CD4-positive, alpha-beta T cell treated with Interleukin-12 subunit alpha and Interleukin-12 subunit beta, for 1 hour (primary cell): ENCODE measurements at places on chromosomes 3 and 15.

GRCh38 chr3:109072194-109072593 lies 45.7 kb downstream of the MORC1 start:
- DNase-seq, result no peak

DNA sequence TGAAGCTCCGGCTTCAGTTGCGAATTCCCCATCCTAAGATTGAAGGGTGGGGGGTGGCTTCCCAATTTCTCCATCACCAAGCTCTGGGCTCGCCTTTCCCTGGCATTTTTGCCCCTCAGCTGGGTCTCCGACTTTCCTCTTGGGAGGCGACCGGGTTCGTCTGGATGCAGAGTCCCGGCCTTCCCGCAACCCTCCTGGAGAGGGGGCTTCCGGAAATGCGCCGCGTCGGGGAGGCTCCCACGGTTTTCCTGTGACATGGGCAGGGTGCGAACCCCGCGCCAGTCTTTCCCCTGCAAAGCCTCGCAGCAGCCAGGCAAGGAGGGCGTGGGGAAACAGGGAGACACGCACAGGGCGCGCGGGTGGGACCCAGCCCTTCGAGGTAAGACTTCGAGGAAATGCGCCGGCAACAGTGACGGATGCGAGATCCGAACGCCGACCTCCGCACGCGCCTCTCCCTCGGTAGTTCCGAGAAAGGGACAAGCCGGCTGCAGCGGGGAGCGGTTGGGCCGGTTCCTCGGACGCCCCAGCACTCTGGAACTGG lies 466 bp upstream of the HCN4 start:
- no peak for DNase-seq

GRCh38 chr3:14685179-14685578 lies 10.2 kb downstream of the C3orf20 start:
- no peak for DNase-seq

DNA sequence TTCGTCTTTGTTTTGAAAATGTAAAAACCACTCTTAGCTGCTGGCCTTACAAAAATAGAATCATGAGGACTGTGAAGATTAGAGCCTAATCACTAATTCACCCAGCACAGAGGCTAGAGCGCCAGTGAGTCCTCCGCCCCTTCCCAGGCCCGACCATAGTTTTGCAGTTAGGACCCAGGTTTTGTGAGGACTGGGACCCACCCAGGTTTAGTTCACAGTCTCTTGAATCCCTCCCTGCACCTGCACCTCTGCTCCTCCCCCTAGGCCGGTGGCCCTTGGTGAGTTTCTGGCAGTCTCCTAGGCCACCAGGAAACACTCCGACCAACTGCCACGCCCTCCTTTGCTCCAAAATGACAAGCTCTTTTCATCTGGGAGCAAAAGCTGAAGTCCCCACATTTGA lies 136.0 kb upstream of the CCDC54 start:
- DNase-seq, result peak; percentile 5

GRCh38 chr3:10395671-10396070 lies 74.8 kb upstream of the SEC13 start:
- DNase-seq, result peak; percentile 49

DNA sequence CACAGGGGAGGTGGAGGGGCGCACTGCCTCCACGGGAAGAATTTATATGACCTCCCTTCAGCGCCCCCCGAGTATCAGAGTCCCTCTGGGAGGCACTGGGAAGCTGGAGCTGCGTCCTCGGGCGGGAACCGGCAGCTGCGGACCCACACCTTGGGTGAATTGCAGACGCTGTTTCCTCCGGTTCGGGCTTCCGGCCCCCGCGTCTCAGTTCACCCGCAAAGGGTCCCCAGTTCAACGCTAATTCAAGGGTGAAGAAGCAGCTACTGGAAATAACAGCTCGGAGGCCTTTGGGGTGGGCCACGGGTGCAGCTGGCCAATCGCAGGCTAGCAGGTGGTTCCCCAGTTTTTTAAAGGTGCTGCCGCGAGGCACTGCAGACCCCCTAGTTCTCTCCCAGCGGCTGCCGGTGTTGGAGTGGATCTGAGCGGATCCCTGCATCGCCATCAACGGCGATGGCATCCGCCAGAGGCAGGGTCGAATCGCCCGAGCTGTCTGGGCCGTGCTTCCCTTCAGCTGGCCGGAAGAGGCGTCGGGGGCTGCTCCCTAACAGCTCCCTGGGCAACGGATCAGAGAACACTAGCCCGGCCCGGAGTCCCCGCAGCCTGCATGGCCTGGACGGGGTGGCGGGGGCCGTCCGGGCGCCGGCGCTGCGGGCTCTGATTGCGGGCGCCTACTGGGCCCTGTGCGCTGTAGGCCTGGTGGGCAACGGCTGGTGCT lies 19.4 kb upstream of the ADAMTS7 start:
- DNase-seq, result no peak

- DNase-seq, result no peak
These were observed 86.6 kb downstream of the EDEM1 start for GRCh38 chr3:5274091-5274490.

GRCh38 chr3:186583831-186584230 lies 13.3 kb downstream of the DNAJB11 start:
- no peak for DNase-seq

GRCh38 chr3:48596157-48596556 lies 1.0 kb upstream of the COL7A1 start:
- DNase-seq, result no peak

- no peak for DNase-seq
These were observed 55.6 kb upstream of the STXBP5L start for GRCh38 chr3:120852412-120852811.

DNA sequence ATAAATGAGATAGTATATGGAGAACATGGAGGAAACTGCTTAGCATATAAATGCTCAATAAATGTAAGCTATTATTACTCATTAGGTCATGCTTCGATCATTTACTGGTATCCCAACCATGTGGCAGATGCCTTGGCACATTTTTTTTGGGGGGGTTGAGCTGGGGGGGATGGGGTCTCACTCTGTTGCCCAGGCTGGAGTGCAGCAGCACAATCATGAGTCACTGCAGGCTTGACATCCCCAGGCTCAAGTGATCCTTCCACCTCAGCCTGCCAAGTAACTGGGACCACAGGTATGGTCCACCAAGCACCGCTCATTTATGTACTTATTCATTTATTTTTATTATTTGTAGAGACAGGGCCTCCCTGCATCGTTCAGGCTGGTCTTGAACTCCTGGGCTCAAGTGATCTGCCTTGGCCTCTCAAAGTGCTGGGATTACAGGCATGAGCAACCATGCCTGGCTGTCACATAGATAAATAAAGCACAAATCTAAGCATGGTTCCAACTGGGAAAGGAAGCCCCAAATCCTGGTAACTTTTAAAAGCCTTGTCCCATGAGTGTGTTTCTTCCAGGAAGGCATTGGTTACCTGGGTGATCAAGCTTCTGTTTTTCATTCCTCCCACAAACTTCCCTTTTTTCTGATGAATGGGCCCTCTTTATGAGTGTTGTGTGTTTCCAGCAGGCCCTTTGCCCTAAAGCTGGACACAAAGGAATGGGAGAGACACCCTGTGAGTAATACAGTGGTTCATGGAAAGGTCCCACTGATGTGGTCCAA lies 147.4 kb upstream of the UMPS start:
- no peak for DNase-seq

DNA sequence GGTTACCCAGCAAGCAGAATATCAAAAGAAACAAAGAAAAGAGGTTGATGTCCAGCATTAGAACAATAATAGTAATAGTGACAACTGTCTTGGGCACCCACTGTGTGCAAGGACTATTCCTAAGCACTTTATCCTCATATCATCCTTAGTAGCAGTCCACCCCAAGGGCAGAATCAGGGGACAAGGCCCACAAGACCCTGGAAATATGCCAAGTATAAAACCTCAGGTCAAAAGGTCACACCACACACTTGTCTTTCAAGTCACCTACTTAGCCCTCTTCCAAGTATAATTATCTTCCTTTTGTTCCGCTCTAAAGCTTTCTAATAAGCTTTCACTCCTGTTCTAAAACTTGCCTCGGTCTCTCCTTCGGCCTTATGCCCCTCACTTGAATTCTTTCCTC lies 124.0 kb upstream of the STT3B start:
- DNase-seq, result no peak

DNA sequence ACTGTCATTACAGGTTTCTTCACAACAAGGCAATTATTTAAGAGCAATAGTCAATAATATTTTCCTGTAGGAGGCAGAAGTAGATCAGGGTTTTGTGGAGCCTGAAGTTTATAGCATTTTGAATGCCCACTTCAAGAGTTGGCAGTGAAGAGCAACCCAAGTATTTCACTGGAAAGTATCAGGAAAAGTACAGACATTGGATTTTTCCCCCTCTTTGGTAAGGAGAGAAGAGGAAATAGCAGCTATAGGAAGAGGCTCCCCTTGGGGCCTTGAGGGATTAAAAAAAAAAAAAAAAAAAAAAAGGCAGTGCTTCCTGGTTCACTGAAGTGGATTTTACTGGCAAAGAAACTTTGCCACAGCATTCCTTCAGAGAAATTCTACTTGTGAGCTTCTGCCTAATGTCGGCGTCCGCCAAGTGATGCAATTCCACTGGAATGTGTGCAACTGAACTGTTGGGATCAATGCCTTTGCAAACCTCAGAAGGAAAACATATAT lies 5.7 kb upstream of the CNTN6 start:
- no peak for DNase-seq

GRCh38 chr15:57549935-57550334 lies 41.8 kb upstream of the MYZAP start:
- DNase-seq, result no peak

DNA sequence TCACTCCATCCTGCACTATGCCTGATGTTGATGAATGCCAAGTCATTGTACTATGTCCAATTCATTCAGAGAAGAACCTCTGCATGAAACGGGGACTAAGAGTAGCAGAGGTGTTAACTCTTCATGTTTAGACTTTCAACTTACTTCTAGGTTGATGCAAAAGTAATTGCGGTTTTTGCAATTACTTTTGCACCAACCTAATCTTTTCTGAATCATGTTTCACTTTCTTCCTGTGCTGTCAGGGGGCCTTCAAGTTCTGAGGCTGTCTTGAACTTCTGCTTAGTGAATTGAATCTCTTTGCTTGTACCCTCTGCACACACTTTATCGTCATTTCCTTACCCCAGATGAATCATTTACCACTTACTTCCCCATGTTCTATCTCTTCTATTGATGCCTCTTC lies 636.2 kb downstream of the NAALADL2 start:
- no peak for DNase-seq

- no peak for DNase-seq
These were observed 31.3 kb downstream of the TFRC start for GRCh38 chr3:196050597-196050996.

DNA sequence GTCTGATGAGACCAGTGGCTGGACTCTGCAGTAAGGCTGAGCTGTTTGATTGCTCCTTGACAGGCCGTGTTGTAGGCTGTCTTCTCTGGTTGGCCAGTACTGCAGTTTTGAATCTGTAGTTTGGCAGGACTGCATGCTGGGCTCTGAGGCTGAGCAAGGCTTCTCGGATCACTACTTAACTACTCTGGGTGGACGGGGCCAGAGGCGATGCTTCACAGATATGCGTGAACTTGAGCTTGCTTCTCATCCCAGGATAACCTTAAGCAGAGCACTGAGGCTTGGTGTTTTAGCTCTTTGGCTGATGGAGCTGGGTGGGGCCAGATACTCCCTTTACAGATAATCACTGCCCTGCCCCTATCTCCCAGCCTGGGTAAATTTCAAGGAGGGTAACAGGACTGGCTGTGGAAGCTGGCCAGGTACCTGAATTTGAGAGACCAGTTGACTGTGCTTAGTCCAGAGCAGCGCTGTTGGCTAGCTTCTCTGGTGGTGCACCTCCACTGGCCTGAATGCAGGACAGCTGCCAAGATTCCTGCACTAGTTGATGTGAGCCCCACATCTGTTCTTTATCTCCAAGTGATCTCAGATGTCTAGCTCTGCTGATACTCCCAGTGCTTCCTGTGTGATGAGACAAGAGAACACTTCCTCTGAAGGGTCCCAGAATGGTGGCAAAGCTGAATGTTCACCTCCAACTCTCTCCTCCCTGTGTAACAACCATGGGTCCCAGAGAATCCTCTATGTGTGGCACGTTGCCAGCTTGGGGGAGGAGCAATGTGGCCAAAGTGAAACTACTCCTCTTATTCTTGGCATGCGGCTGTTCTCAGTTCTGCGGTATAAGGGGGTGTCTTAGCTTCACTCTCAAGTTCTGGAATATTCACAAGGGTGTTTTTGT lies 37.9 kb downstream of the RPL39L start:
- peak; percentile 64 for DNase-seq

- no peak for DNase-seq
These were observed at the start of gene SSUH2 for GRCh38 chr3:8644748-8645390. Gene SSUH2, minus strand, starts transcription at chr3:8644798. Its CDS starts 40 bp downstream, at chr3:8644758.

DNA sequence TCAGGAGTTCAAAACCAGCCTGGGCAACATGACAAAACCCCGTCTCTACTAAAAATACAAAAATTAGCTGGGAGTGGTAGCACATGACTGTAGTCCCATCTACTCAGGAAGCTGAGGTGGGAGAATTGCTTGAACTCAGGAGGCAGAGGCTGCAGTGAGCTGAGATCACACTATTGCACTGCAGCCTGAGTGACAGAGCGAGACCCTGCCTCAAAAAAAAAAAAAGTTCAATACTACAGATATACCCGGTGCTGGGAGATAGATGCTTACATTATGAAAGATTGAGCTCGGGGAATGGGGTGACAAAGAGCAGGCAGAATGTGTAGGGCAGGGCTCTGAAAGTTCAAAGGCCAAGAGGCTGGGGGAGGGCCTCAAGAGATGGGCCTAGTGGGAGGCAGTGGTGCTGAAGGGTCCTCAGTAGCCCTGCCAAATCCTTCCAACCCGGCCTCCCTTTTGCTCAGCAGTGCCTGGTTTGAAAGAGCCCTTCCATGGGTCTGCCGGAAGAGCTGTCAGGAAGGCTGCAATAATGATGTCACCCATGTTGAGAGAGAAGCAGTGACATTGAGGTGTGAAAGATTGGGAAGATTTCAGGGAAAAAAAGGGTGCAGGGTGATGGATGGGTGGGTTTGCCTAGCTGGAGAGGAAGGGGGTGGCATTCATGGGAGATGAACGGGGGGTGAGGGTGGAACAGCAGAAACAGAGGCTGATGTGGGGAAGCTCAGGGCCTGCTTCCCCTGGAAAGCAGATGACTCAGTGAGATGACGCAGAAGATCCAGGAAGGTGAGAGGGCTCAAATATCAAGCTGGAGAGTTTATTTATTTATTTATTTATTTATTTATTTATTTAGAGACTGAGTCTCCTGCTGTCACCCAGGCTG lies 20.0 kb upstream of the IREB2 start:
- DNase-seq, result no peak

DNA sequence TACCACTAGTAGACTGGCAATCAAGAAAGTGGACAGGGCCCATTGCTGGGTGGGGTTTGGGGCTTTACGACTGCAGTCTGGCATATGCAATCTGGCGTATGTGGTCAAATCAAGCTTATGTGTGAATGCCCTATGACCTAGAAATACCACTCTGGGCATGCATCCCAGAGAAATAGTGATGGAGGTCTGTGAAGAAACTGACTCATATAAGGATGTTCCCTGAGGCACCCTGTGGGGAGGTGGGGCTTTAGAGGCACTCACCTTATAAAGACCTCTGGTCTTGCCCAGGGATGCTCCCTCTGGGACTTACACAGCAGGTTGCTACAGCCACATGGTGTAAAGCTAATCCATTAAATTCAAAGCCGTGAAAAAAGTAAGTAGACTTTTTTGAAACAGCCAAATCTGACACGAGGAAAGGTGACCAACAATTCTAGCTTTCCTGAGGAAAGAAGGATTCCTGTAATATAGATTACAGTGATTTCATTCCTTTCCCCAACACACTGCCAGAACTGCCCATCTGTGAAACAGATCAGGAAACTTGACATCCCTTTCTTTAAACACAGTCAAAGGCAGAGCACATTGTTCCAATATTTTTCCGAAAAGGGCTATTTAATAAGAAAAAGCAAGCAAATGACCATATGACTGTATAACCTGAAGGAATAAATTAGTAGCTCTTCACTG lies 13.6 kb downstream of the RARRES1 start:
- DNase-seq, result no peak
